Brain (organoid and tissue), 16 donors: ENCODE measurements at places on chromosomes 4 and X.

DNA sequence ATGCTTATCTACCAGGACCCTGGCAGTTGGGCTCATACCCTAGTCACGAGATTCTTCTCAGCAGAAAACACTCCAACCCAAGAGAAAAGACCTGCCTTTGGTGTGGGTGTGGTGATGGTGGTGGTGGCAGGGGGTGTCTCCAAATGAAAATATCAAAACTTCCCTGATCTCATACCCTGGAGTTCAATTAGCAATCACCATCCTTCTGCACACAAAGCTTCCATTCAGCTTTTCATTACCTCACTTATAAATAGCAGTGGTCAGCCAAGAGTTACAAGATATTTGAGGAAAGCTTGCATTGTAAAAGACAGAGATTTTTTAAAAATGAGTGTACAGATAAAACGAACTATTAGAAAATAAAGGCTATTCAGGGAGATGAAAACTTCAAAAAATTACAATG is 580.8 kb upstream of the MAGEB2 start:
- no peak for DNase-seq

DNA sequence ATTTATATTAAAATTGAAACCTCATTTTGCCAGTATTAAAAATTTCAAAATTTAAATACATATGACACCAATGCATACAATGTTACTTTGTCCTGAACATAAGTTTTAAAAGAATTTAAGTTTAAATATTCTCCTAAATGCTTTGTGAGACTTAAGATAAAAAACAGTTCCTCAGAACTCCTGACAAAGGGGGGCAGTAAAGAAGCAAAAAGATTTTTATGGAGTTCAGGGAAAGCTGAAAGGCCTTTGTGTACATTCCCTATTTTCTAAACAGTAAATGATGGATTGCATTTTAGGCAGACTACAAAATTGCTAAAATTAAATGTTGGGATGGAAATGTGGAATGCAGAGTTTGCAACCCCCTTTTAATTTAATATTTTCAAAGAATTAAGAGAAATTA is 81.7 kb downstream of the SNCA start:
- DNase-seq: no peak

GRCh38 chr4:81407726-81408125 is 64.0 kb downstream of the RASGEF1B start:
- no peak for DNase-seq

- DNase-seq: peak; percentile 85
These were observed 52.5 kb downstream of the LINC00632 start for GRCh38 chrX:140762061-140762460.

DNA sequence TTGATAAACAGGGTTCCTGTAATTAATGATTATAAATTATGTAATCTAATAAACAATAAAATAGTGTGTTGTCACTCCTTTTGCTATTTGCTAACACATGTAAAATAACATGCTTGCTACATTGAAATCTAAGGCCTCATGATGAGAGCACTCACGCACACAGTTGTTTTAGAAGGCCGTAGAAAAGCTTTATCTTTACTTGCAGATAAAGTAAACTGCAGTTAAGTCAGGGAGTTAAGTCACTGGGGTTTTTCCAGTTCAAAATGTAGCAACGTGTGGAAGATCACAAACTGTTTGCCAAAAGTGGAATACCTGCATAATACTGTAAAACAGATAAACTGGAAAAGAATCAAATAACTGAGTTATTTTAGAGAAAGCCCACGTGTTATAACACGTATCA is 187.3 kb upstream of the PACRGL start:
- DNase-seq: no peak

DNA sequence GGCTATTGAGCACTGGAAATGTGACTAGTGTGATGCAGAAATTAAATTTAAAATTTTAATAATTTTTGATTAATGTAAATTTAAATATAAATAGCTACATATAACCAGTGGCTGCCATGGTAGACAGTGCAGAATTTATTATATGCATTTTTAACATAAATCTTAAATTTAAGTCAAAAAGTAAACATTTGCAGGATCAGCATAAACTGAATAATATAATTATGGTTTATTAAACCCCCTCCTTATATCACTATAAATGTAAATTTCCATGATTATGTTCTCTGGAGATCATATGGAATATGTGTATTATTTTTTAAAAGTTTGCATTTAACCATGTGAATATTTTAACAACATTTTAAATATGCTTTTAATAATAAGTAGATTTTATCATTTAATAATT is 155.8 kb downstream of the TEX13C start:
- DNase-seq: no peak
